ENCODE measurements at places on chromosomes 5 and 9.
A peak's percentile ranks its signal among the peaks of the same experiment; 100 is the strongest.

GRCh38 chr5:9399094-9399493 lies 146.8 kb downstream of the SEMA5A start:
- DNase-seq = no peak

- no peak for DNase-seq
These were observed 550.7 kb upstream of the TLE4 start for GRCh38 chr9:79021084-79021483.

DNA sequence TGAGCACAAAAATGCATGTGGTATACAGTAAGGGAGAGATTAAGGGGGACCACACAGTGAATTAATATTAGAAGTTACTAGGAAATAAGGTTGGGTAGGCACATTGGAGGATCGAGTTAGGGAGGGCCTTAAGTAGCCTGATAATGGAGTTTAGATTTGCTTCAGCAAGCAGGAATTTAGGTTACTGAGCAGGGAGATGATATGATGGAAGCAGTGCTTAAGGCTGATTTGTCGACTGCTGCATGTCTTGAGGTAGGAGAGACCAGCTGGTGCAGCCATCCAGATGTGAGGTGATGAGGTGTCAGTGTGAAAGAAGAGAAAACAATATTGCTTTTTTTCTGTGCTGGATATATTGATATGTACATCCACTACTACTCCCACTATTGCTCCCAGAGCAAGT lies 55.2 kb upstream of the ACTBL2 start:
- no peak for DNase-seq

- DNase-seq = no peak
These were observed 6.2 kb upstream of the SCAMP1 start for GRCh38 chr5:78354066-78354670.

- no peak for DNase-seq
These were observed 167.2 kb downstream of the PAX5 start for GRCh38 chr9:36866840-36867239.

- DNase-seq = no peak
These were observed 67.0 kb upstream of the BRINP1 start for GRCh38 chr9:119436261-119436660.

- no peak for DNase-seq
These were observed 151.2 kb downstream of the ZDHHC21 start for GRCh38 chr9:14542071-14542470.

DNA sequence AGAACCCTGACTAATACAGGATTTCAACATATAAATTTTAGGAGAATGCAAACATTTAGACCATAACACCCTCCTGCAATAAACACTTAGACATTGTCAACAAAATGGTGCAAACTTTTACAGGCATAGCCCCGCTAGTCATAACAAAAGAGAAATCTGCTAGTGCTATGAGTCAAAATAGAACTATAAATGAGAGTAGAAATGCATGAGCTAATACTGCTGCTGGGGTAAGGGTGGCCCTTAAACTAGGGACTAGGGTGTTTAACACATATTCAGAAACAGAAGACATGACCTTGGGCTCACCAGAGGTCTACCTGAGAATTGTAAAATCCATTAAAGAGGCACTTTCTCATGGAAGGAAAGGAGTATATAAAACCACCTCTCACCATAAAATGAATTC lies 131.6 kb downstream of the TLR4 start:
- DNase-seq = no peak

DNA sequence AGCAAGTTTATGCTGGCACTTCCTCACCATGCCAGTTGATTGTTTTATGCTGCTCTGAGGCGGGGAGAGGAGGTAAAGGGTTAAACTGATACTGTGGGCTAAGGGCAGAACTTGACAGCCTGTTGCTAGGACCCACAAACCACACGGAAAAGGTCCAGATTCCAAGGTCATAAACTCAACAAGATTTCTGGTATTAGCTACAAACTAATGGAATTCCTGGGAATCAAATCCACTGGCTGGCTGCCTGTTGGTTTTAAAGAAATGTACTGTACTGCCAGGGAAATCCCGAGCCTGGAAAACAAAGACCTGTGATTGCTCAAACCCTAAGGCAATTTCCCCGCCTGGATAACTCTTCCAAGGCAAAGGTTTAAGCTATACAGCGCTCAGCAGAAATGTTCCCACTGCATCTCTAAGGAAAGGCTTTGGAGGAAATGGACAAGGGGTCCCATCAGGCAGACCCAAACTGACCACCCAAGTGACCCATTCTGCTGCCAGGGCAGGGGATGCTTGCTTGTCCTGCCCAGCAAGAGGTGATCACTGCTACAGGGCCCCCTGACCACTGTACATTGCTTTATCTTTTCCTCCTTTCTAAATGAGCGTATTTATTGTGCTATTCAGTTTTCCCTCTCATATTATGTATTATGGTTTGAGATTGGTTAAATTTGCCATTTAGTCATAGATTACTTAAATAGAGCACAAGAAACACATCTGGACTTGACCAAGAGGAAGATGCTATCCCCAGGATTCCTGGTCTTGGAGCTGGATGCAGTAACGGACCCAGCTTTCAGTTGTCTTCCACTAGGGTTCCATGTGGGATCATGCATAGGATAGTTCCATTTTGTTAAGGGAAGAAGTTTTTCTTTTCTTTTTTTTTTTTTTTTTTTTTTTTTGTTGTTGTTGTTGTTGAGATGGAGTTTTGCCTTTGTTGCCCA lies 124.3 kb downstream of the SUSD1 start:
- DNase-seq = no peak

- DNase-seq = no peak
These were observed 21.7 kb upstream of the SPINK7 start for GRCh38 chr5:148290271-148291195.

DNA sequence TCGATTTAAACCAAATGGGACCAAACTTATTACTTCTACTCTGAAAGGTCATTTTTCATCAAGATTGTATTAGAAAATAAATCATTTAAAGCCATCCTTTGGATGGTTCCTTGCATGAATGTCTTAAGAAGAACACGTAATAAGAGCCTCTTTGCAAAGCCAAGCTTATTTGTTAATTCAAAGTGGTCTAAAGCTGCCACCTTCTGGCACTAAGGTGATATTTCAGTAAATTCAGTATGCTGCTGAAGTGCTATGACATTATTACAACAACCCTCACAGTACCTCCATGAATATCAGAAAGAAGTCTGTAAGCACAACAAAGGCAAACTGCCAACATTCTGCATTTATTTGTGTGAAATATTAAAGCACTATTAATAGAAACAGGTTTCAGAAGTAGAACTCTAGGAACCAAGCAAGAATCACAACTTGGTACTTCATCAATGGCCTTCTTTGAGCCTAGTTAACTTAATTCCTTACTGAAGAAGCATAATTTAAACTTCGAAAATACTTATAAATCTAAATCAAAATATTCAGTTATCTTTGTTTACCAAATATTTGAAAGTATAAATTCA lies 53.1 kb upstream of the TYRP1 start:
- peak; percentile 68 for DNase-seq

DNA sequence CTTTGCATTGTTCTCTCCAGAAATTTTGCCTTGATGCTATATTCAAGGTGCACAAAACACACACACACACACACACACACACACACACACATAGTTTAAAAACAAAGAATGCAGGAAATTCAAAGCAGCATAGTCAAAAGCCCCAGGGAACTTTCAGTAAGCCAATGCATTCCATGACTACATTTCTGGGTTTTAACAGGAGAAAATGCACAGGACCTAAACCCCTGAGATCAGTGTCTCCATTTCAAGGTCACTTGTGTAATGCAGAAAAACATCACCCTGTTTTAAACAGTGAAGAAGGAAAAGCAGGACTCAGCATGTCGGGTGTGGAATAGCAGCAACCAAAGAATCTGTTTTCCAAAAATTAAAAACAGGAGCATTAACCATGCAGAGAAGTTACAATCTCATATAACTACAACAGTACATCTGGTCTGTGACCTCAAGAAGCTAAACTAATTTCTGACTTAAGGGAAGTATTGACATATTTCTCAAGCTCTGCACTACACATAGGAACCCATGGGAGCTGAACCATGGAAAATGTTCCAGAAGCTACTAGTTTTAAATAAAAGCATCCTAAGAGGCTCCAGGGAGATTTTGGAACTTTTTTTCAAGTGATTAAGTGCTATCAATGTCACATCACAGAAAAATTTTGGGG lies 296.7 kb downstream of the HINT1 start:
- no peak for DNase-seq

- no peak for DNase-seq
These were observed 47.9 kb downstream of the STK10 start for GRCh38 chr5:172140120-172140519.

DNA sequence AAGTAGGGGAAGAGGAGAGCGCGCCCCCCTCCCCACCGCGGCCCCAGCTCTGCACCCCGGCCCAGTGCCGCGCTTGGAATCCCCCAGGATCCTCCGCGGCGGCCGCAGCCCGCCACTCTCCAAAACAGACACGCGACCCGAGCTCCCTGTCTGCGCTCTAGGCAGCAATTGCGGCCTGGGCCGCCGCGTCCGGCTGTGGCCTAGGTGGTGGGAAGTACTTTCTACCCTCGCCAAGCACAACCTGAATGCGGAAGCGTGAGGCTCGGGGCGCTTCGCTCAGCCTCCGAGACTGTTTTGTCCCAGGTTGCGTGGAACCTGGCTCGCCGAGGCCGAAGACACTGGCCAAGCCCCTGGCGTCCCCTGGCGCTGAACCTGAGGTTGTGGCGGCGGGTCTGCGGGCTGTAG lies 3.3 kb upstream of the FOXB2 start:
- DNase-seq = no peak

DNA sequence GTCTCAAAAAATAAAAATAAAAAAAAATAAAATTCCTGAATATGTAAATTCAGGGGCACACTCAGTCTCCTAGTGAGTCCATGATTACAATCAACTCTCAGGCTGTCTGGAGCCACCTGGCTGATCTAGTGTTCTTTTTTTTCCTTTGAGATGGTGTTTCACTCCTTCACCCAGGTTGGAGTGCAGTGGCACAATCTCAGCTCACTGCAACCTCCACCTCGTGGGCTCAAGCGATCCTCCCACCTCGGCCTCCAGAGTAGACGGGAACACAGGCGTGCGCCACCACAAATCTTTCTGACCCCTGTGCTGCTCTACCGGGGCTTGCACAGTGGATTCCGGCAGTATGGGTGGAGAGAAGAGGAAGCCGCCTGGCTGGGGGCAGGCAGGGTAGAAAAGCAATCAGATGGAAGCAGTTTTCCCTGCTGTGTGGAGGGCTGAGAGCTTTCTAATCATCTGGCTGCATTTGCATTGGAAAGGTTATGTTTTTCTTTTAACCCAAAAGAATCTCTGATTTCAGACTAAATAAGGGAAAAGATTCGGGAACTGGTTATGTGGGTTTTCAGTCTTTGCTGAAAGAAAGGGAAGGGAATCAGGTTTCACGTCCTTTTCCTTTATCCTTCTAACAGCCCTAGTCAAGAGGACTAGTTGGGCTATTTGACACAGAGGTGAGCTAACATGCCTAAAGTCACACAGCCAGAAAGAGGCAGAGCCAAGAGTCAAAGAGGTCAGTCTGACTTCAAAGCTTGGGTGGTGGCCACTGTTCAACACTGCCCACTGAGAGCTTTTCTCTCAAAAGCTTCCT lies 26.3 kb upstream of the CORO2A start:
- DNase-seq = no peak

GRCh38 chr5:125595095-125595494 lies 828.1 kb upstream of the GRAMD2B start:
- DNase-seq = no peak

DNA sequence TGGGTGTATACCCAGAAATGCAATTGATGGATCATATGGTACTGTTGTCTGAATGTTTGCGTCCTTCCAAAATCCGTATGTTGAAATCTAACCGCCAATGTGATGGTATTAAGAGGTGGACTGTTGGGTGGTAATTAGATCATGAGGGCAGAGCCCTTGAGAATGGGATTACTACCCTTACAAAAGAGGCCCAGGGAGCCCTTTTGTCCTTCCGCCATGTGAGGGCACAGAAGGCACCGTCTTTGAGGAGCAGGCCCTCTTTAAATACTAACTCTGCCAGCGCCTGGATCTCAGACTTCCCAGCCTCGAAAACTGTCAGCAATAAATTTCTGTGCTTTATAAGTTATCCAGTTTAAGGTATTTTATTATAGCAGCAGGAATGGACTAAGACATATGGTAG lies 156.0 kb upstream of the OTULINL start:
- no peak for DNase-seq

GRCh38 chr9:131889437-131890251 lies 149.8 kb upstream of the RAPGEF1 start:
- DNase-seq = no peak

- DNase-seq = no peak
These were observed 30.2 kb upstream of the SMC5 start for GRCh38 chr9:70228611-70229010.

- DNase-seq = no peak
These were observed 3.5 kb upstream of the GBGT1 start for GRCh38 chr9:133167096-133167730.

All from NCI-H1105 (cell line).